ENCODE measurements at places on chromosomes 12 and 14. TPM values are rescaled to one million over a fixed set of nuclear protein-coding genes. Genes with fewer than 3 reads are reported as not detected.

DNA sequence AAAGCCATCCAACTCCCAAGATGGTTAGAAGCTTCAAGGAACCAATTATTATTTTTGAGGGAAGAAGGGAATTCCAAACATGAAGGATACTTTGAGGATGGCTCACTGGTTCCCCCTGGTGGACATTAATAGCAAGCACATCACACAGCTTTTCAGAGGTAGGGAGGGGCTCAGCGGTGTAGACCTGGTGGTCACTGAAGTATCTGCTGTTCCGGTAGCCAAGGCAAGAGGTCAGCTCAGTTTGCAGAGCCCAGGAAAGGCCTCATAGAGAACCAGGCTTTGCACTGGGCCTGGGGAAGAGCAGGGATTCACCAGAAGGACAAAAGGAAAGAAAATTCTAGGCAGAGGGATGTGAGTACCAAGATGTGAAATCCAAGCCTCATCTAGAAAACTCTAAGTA is 118.7 kb downstream of the KSR2 start:
- peak; percentile 13 for DNase-seq
- no peak overlapping the region for H3K4me3 ChIP-seq
- H3K4me1 ChIP-seq, result no peaks in the 10 kb centered on the region
- no peak overlapping the region for H3K27ac ChIP-seq

DNA sequence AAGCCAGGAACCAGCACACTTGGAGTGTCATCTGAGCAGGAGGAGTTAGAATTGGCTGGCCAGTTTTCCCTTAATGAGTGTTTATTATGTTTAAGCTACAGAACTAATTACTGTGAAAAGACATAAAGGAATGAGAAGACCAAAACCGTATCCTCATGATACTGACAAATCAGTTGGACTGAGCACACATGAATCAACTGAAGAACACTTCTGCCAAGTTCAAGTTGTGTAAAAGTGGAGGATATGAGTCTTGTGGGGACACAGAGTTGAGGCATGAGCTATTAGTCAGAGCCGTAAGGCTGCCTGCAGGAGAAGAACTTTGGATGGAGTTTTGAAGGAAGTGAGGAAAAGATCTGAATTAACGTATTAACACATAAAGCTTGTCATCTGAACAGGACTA is 43.1 kb downstream of the HMGA2 start:
- no peaks in the 10 kb centered on the region for H3K36me3 ChIP-seq
- no peaks in the 10 kb centered on the region for H3K4me1 ChIP-seq
- no peak overlapping the region for H3K27ac ChIP-seq
- no peak overlapping the region for H3K4me3 ChIP-seq

The TCHP gene
- total RNA-seq, result 21.2 TPM

The OTX2 gene
- not detected for total RNA-seq

DNA sequence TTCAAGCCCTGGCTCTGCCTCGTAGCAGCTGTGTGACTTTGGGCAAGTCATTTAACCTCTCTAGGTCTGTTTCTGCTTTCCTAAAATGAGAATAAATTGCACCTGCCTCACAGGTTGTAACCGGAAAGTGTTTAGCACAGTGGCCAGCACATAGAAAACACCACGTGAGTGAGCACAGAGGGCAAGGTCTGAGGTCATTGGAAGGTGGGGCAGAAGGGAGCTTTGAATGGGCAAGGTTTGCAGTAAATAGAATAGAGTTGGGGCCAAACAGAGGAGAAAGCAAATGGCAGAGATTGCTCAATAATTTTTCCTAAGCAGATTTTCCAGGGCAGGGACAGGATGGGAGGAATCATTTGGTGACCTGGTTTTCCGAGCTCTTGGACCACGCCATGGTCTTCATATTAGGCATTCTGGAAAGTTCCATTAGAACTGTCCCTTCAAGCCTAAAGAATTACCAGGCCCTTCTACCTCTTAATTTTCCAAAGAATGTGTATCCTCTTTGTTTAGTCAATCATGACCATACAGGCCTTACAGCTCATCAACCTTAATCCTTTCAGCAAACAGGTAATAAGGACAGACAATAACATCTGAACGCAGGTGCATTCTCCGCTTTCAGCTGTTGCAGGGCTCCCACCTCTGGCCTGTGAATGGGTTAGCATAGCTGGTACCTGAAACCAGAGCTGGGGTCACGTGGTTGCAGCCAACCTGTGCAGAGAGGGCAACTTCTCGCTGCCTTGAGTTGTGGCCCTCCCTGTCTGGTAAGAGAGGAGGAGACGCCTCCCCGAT is 53.8 kb downstream of the VWF start:
- no peaks in the 10 kb centered on the region for H3K36me3 ChIP-seq
- H3K4me3 ChIP-seq, result no peak overlapping the region
- H3K4me1 ChIP-seq, result peaks cover 27% of the 10 kb centered on the region
- no peak for DNase-seq
- no peak overlapping the region for H3K27ac ChIP-seq
- H3K27me3 ChIP-seq, result peaks cover 14% of the 10 kb centered on the region

The ABCC9 gene
- total RNA-seq, result not detected

GRCh38 chr14:54478636-54479215 is 10.1 kb downstream of the GMFB start:
- no peaks in the 10 kb centered on the region for H3K27me3 ChIP-seq
- H3K36me3 ChIP-seq, result peaks cover 43% of the 10 kb centered on the region
- H3K4me3 ChIP-seq, result no peak overlapping the region
- no peak overlapping the region for H3K27ac ChIP-seq
- DNase-seq, result no peak

- peaks cover 23% of the 10 kb centered on the region for H3K27me3 ChIP-seq
- peak overlapping the region; percentile 14 for H3K27ac ChIP-seq
These were observed 3.2 kb upstream of the C12orf42 start for GRCh38 chr12:103498990-103499389.

The CLEC4D gene
- total RNA-seq, result not detected

DNA sequence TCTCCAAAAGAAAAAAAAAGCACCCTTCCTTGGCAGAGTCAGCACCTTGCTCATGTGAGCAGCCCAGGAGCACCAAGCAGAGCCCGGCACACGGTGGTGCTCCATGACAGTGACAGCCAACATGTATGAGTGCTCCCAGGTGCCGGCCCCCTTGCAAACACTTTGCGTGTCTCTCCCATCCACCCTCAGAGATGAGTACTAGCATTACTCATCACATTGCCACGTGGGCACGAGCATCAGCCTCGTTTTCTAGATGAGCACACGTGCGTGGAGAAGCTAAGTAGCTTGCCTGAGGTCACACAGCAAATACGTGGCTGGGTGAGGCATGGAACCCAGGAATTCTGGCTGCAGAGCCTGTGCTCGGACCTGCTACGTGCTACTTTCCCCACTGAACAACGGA is 177.9 kb upstream of the PRMT8 start:
- H3K36me3 ChIP-seq, result no peaks in the 10 kb centered on the region
- no peak overlapping the region for H3K27ac ChIP-seq
- no peak overlapping the region for H3K4me3 ChIP-seq
- no peak for DNase-seq
- H3K4me1 ChIP-seq, result no peaks in the 10 kb centered on the region
- H3K27me3 ChIP-seq, result peaks cover 12% of the 10 kb centered on the region

The AVPR1A gene
- not detected for total RNA-seq

The REP15 gene
- not detected for total RNA-seq

DNA sequence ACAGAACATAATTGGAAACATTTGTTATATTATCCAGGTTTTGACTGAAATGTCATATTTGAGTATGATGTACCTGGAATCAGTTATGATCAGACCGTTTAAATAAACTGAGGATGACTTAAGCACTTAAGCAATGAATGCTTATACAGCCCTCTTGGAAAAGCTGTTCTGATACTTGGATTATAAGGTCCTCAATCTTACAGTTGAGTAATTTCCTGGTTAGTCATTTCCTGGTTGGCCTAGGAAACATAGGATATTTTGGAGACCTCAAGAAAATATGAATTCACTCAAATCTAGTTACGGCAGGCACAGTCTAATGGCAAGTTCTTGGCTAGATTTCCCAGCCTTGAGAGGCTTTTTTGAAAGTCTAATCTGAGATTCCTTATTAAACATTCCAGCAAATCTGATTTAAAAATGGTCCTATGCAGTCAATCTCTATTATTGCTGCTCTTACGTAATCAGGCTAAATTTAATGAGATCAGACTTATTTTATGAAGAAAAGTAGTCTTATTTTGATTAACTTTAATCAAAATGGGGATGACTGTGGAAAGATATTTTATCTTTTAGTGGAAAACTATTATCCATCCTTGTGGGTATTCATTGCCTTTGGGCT is 447.2 kb downstream of the SNAPC1 start:
- no peak overlapping the region for H3K4me3 ChIP-seq
- no peaks in the 10 kb centered on the region for H3K4me1 ChIP-seq
- no peak overlapping the region for H3K27ac ChIP-seq
- H3K36me3 ChIP-seq, result no peaks in the 10 kb centered on the region

DNA sequence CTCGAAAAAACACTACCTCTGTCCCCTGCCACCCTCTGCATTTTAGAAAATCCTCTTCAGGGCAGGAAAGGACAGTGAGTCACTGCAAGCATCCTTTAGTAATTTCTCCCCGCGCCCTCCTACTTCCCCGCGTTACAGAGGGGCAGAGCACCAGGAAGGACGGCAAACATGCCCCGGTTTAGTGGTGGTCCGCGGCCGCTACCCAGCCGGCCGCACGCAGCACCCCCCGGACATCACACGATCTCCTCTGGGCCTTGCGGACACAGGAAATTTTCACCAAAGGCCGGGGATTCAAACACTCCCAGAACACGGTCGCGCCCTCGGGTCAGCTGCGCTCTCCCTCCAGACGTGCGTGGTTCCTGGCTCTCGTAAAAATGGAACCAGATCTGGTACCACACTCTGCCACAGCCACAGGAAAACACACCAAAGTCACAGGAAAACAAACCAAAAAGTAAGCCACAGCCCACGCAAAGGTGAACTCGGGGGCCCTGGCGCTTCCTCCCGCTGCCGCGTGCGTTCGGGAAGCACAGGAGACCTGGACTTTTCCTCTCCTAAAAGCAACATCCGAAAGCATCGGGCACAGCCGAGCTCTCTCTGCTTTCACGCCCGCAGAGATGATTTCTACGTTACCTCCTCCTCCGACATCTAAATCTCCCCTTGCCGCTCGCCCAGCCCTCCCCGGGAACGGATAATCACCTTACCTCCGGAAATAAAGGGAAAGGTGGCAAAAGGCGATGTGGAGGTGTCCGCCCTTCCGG is 839 bp downstream of the SLC38A1 start:
- H3K27ac ChIP-seq, result no peak overlapping the region
- no peak overlapping the region for H3K4me3 ChIP-seq
- H3K27me3 ChIP-seq, result no peaks in the 10 kb centered on the region
- peaks cover 10% of the 10 kb centered on the region for H3K36me3 ChIP-seq
- H3K4me1 ChIP-seq, result peaks cover 30% of the 10 kb centered on the region

DNA sequence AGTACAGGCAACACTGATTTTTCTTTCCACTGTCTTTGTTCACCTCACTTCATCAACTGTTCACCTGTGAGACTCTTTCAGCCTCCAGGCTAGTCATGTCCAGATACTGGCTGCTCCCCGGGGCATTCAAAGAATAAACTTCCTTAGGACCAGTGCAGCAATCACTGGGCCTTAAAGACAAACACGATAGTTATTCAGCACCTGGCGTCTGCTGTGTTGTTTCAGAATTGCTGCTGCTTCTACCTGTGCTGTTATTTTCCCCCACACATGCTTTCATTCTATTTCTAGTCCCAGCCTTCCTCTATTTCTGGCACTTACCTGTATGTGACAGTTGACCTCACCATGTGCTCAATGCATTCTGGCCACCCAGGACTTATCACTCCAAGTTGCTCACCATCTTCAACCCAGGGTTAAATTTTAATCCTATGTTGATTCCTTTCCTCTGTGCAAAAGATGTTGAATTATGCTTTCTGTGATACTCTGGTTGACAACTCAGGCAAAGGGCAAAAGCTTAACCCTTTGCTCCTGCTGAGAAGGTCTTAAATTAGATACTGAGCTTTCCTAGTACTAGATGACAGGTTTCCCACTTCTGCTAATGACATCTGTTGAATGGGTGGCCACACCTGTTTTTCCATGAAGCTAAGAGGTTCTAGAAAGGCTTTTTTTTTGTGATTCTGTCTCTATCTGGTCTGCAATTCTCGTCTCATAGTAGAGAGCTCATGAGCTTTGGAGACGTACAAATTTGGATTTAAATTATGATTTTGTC is 41.4 kb downstream of the PTPRQ start:
- no peaks in the 10 kb centered on the region for H3K27me3 ChIP-seq
- no peak for DNase-seq
- H3K4me1 ChIP-seq, result no peaks in the 10 kb centered on the region
- H3K36me3 ChIP-seq, result no peaks in the 10 kb centered on the region
- H3K4me3 ChIP-seq, result no peak overlapping the region
- no peak overlapping the region for H3K27ac ChIP-seq

The ALX1 gene
- total RNA-seq, result not detected

The HOXC12 gene
- total RNA-seq, result not detected

DNA sequence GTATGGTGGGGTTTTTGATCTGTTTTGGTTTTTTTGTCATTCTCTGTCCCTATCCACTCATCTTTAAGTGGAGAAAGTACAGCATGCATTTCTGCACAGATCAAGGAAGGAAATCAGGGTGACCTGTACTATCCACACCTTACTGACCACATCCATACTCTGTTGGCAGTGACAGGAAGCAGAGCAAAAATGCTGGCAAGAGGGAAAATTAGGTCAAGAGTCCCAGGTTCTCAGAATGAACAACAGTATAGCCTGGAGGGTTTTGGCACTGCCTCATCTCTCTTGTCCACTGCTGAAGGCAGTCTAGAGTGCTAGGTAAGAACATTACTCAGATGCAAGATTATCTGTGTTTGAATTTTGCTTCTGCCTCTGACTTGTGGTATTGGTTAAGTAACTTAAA is 70.7 kb downstream of the TAOK3 start:
- DNase-seq, result no peak
- no peaks in the 10 kb centered on the region for H3K27me3 ChIP-seq
- peaks cover 42% of the 10 kb centered on the region for H3K4me1 ChIP-seq
- no peak overlapping the region for H3K4me3 ChIP-seq

The HVCN1 gene
- total RNA-seq, result 4.1 TPM

The TMCC3 gene
- 0.36 TPM for total RNA-seq

DNA sequence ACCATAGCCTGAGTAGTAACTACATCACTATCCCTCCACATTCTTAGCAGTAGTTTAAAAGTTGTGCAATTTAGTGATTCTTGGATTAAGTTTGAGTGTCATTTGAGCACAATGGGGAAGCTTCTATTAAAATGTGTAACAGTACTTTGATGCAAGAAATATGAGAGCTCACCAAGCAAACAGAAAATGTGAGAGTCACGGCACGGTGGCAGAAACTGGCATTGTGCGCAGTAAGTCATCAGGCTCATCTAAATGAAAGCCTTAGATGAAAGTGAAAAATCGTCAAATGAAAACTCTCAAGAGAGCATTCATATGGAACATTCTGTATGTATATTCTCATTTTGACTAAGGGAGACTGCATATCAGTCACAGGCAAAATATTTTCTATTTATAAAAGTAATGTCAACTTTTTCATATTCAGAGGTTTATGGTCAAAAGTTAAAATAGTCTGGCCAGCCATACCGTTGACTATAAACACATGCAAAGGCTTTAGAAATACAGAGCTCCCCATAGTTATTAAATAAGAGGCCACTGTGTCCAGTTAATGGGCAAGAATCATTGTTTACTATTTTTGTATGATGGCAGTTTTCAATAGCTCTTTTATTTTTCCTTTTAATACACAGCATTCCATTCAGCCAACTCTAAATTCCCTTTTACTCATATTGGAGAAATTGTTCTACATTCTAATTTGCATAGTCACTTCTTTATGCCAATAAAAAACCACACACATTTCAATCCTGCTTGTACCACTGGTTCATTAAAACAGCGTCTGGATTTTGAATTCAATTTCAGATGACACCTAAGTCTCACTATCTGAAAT is 167.9 kb downstream of the PRKD1 start:
- no peaks in the 10 kb centered on the region for H3K4me1 ChIP-seq
- no peak for DNase-seq
- H3K27ac ChIP-seq, result no peak overlapping the region
- H3K4me3 ChIP-seq, result no peak overlapping the region
- H3K27me3 ChIP-seq, result no peaks in the 10 kb centered on the region

The TAS2R30 gene
- 0.87 TPM for total RNA-seq

Measured in activated CD4-positive, alpha-beta memory T cell treated with anti-CD3 and anti-CD28 coated beads for 36 hours (primary cell).